ENCODE measurements at places on chromosomes 6 and 20. TPM values are rescaled to one million over a fixed set of nuclear protein-coding genes. Genes with fewer than 3 reads are reported as not detected.

DNA sequence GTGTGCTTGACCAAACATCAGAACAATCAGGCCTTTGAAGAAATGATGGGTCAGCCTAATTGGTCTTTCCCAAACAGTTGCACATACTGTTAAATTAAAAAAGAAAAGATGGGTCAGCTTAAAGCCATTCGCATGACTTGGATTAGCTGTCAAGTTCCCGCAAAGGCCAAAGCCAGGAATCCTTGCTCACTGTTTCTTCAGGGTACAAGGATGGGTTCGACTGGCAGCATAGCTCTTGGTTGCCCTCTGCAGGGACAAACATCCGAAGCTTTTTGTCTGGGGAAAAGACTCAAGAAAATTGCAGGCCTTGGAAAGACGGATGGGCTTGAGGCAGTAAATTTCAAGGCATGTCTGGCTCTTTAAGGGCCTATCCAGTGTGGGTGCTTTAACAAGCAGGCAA lies 168.0 kb downstream of the HDGFL1 start:
- no peak for DNase-seq

DNA sequence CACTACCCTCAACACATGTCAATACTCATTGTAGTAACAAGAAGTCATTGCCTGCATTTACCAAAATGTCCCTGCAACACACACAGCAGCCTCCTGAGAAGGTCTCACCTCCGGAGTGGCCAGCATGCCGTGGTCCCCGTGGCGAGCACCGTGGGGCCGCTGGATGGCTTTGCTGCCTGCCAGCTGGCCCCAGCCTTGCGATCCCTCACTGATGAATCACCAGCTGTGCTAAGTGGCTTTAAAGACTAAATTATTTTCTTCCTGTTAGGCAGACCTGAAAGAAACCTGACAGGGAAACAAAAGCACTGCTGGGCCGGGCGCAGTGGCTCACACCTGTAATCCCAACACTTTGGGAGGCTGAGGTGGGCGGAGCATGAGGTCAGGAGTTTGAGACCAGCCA lies 306.7 kb downstream of the CDH4 start:
- DNase-seq = no peak

DNA sequence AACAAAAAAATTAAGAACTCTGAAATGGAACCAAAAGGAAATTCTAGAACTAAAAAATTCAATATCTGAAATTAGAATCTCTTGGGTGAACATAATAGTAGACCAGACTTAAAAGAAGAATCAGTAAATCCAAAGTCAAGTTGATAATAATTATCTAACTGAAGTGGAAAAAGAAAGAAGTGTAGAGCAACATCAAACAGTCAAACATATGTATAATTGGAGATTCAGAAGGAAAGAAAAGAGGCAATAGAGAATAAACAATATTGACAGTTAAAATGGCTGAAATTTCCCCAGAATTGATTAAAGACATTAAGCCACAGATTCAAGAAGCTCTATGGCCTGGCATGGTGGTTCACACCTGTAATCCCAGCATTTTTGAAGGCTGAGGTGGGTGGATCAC lies 383.6 kb downstream of the PREX1 start:
- DNase-seq = no peak

- no peak for DNase-seq
These were observed 38.6 kb downstream of the ZNF217 start for GRCh38 chr20:53555081-53555480.

- DNase-seq = no peak
These were observed 5.3 kb upstream of the ADGRF5 start for GRCh38 chr6:46927066-46927465.

DNA sequence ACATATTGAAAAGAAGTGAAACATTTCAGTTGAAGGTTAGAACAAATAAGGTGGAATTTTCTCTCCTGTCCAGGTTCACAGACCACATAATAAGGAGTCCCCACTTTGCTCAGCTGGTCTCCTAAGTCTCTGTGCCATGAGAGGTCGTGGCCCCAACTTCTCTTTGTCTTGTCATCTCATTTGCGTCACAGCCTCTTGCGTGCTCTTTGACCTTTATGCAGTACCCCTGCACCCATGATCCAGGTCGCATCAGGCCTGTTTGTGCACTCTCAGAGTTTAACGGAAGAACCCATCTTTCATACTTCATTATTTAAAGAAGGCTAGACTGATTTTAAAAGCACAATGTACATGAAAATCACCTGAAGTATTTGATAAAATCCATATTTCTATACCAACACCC lies 110.4 kb upstream of the BMP2 start:
- DNase-seq = no peak

GRCh38 chr6:33590531-33591198 lies 10.6 kb upstream of the BAK1 start:
- no peak for DNase-seq

DNA sequence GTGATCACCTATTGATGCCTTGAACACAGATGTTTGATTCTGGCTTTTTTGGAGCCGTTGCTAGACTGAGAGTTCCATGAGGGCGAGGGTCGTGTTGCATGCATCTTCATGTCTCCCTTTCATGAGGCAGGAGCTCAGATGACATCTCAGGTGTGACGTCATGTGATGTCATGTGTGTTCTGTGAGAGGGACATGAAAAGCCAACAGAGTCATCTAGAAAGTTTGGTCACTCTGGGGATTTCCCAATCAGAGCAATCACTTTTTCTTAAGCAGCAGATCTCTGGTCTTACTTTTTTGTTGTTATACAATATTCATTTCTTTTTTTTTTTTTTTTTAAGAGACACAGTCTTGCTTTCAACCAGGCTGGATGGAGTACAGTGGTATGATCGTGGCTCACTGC lies 411.8 kb downstream of the PREX1 start:
- no peak for DNase-seq

GRCh38 chr6:116530436-116530835 lies 15.0 kb downstream of the TRAPPC3L start:
- no peak for DNase-seq

DNA sequence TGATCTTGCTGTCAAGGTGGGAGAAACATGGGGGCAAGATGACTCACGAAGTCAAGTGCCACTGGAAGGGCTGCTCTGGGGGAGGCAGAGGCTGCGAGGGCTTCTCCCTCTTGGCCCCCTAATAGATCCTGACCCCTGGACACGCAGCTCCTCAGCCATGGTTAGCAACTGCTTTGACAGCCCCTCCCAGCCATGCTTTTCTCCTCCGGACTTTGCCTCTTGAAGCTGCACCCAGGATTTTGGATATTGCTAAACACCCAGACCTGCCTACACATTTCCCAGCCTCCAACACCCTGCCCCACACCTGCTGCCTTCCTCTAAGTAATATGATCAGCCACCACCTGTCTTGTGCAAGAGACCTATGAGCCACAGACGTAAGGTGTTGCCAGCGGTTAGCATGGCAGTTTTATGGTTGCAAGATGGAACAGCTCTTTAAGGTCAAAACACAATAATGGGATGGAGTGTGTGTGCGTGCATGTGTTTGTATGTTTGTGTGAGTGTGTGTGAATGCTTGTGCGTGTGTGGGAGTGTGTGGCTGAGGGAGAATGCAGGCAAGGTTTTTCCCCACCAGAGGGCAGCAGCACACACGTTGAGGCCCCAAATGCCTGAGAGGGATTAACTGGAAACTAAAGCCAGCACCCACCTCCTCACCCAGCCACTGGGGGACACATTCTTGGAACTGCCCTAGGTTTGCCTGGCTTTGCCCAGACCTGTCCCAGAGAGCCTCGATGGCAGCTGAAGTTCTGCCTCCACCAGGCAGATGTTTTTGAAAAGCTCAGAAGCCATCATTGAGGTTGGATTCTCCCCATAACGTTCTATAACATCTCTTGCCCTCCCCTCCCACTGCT lies 2.5 kb downstream of the IP6K3 start:
- peak; percentile 83 for DNase-seq

- no peak for DNase-seq
These were observed 547.3 kb upstream of the SLC35B3 start for GRCh38 chr6:8982668-8983067.

DNA sequence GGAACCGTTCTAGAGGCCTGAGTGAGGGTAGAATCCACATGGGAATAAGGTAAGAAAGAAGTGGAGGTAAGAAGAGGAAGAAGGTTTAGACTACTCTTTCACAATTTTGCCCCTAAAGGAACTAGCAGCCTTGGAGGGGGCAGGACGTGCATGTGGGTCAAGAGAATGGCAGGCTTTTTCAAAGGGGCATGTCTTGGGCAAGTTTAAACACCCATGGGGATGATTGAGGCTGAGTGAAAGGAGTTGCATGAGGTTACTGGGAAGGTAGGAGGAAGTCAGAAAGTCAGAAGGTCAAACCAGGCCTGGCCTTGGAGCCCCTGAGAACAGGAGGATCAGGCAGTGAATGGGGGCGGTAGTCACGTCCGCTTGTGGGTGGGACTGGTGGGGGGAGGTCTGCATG lies 10.2 kb downstream of the ADA start:
- no peak for DNase-seq

DNA sequence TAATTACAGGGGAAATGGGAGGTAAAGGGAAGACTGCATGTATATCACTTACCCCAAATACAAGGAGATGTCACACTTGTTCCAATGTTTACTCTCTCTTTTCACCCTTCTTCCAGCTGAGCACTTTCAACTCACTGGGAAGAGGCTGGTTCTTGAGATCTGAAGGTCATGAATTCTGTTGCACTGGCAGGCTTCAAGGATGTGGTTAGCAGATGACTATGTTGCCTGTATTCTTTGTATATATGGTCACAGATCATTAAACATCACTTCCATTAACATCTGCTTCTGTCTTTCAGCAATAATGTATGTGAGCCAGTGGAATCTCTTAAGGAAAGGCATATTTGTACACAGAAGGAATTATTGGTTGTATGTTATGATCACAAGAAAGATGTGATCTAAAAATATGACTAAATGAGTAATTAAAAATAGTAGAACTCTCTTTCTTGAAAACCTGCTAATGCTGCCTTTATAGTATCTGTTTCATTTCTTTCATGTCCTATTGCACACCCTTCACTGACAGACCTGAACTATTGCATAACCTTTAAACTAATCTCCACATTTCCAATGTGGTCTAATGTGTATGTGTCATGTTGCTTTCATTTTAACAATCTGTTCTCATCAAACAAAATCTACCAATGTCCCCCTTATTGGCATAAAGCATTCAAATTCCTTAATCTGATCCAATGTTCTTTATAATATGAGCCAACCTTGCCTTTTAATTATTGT lies 131.4 kb upstream of the EPHA7 start:
- no peak for DNase-seq

The CLIC5 gene
- 0.38 TPM for total RNA-seq

The KIAA1755 gene
- not detected for total RNA-seq

The TMEM244 gene
- total RNA-seq = not detected

The EMILIN3 gene
- total RNA-seq = not detected

The TGM6 gene
- total RNA-seq = not detected

The LST1 gene
- 34.6 TPM for total RNA-seq
